Lower lobe of right lung (tissue), 2 donors: ENCODE measurements at places on chromosomes 3 and 15.

DNA sequence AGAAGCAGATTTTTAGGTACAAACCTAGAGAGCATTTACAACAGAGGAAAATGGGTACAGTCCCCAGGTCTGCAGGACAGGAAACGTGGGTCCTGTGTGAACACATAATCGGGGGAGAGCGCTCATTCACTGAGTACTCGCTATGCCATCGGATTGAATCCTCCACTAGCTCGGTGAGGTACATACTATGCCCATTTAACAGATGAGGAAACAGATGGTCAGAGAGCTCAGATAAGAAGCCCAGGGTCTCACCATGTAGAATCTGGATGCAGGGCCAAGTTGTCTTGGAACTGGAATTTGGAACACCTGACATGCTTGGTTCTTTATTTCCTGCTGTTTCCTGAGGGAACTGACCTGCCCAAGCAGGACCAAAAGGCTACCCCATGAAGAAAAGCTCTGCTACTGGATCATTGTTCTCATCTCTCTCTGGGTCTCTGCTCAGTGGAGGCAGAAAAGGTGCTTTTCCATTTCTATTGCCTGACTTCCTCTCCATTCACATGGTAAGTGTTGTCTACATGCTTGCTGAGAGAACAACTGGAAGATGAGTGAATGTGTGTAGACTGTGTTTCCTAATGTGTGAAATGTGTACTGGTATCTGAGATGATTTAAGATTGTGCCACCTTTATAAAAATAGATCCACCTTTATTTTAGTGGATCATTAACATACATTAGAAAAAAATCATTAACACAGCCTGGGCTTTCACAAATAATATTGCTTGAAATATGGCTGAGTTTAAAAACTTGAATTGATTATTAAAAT, 89.1 kb downstream of the TGFBR2 start:
- DNase-seq: no peak

DNA sequence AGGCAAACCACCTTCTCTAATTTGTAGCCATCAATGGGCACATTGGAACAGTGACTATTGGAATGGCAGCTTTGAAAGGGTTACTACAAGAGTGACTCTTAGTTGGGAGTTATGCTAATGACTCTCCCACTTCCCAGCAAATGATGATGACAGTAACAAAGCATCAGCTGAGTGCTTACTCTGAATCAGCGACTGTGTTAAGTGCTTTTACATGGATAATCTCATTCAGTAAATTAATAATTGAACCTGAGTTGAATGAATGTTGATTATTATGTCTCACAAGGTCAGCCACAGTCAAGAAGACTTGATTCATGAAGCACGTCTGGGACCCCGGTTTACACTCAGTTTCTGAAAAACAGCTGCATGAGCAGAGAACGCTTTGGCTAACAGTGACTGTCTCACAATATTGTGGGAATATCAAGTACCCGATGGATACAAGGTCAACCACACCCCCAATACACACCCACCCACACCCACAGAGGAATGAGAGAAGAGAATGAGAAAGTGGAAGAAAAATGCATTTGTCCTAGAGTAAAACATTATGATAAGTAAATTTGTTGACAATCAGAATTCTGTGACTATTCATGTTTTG, 242.0 kb upstream of the FEZF2 start:
- DNase-seq: no peak

- no peak for DNase-seq
These were observed 2.6 kb upstream of the LAMB2 start for GRCh38 chr3:49135499-49135898.

- no peak for DNase-seq
These were observed 7.0 kb upstream of the FES start for GRCh38 chr15:90877315-90877714.

DNA sequence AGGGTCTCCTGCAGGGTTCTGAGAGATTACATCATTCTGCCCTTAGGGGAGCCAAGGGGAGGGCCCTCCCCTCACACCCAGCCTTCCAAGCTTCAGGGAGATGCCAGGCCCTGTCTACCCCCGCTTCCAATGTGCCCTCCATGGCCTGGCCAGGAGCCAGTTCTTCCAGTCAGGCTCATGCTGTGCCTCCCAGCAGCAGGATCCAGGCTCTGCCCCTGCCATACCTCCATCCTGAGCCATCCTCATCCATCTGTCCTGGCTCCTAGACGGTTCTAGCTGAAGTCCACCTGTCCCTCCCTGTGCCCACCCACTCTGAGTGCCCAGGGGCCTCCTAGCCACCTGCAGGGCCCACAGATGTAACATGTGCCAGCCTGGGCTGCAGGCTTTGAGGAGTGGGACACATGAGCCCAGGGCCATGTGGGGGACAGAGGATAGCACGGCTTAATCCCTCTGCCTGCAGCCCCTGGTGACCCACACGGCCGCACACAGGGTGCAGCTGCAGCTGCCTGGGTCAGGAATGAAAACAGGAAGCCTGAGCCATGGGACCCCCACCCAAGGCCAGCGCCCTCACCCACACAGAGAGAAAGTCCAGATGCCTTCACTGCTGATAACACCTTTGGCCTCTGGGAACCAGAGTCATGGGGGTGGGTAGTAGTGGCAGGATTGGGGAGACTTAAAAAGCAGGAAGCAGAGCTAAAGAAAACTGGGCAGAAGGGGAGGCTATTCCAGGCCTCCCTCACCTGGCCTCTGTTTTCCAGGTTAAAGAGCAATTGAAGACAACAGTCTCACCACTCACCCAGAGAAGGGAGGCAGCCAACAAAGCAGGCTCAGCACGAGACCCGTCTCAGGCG, 11.8 kb downstream of the PLCD1 start:
- no peak for DNase-seq
